GM18507 (cell line): ENCODE measurements at places on chromosomes 7 and 10.

DNA sequence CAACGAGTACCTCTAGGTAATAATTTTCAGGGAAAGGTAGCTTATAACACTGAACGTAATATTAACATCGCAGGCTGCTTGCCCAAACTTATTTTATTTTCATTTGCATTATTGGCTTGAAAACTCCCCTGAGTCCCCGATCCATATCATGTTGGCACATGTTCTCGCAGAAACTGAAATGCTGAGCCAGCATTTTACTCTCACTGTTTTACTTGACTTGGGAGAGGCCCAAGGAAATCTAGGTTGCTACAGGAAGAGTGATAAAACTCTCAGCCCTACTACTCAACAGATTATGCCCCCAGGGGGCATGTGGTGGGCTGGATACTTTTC is 183.5 kb upstream of the HABP2 start:
- DNase-seq = no peak

DNA sequence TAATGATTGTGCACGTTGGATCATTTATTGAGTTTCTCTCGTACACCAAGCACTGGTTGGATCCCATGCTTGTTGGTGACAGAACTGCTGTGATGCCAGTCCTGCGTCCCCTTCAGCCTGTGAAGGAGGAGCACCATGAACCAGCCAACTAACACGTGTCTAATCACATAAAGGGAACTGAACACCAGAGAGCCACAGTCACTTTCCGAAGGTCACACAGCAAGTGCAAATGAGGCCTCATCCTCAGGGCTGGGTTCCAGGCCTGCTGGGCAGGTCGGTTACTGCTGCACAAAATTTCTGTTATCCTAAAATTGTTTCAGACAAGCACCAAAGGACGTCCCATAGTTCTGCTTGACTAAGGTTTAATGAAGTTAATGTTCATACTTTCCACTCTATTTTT is 332.0 kb upstream of the ZNF32 start:
- no peak for DNase-seq

- no peak for DNase-seq
Measured at GRCh38 chr7:18491871-18492270, 3.7 kb upstream of the HDAC9 start.

GRCh38 chr10:46092524-46093081 is 46.5 kb upstream of the MSMB start:
- DNase-seq = no peak

DNA sequence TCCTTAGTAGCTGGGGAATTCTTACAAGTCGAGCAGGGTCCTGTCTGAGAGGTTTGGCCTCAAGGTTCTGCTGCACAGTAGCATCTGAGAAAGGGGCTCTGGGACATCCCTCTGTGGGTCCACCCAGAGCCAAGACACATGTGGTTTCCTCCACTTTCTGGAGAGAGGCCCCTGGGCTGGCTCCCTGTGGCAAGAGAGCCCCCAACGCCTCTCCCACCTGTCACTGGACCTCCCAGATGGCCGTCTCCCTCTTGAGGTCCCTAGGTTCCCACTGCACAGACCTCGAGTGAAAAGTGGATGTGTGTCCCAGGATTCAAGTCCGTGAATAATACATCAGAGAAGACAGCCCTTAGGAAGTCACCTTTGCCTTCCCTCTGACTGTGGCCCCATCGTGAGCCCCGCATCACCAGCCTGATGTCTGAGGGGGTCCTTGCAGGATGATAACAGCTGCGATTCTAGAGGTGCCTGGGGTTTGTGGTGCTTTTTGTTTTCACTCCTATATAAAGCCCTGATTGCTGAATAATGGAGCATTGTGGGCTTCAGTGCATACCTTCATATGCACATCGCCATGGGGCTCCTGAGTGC is 319.0 kb downstream of the GLRX3 start:
- DNase-seq = no peak

GRCh38 chr10:14032406-14032998 is 298.2 kb downstream of the FRMD4A start:
- DNase-seq = no peak

- DNase-seq = no peak
Measured at GRCh38 chr10:35822316-35822715, 180.2 kb upstream of the FZD8 start.

- no peak for DNase-seq
Measured at GRCh38 chr10:26481914-26482550, 43.9 kb downstream of the APBB1IP start.

GRCh38 chr7:81430761-81431160 is 339.1 kb downstream of the HGF start:
- DNase-seq = no peak

DNA sequence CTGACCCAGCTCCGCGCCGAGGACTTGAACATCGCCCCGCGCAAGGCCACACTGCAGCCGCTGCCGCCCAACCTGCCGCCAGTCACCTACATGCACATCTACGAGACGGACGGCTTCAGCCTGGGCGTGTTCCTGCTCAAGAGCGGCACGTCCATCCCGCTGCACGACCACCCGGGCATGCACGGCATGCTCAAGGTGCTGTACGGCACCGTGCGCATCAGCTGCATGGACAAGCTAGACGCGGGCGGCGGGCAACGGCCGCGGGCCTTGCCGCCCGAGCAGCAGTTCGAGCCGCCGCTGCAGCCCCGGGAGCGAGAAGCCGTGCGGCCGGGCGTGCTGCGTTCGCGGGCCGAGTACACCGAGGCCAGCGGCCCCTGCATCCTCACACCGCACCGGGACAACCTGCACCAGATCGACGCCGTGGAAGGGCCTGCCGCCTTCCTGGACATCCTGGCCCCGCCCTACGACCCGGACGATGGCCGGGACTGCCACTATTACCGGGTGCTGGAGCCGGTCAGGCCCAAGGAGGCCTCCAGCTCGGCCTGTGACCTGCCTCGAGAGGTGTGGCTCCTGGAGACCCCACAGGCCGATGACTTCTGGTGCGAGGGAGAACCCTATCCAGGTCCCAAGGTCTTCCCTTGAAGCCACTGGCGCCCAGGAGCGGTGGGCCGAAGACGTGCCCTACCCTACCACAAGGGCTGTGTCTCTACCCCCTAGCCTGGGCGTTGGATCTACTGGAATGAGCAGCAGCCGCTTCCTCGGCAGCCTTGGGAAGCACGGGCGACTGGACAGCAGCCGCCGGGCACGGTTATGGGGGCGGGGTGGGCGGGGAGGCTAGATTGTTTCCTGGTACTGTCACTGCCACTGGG is 945 bp downstream of the ADO start:
- DNase-seq = no peak

DNA sequence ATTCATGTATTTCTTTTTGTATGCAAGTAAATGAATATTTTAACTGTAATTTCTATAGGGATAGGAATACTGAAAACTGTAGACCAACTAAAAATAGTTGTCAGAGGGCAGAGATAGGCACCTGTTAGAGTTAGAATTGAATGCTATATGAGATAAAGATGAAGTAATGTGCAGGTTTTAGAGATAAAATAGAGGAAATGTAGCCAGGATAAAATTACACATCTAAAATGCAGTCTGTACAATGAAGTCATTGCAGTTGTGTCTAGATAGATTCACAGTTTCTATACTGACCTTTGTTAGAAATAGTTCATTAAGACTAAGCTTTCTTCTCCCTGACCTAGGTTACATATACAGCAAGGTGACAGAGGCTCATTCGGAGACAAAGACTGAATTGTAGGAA is 46.2 kb downstream of the SMNDC1 start:
- DNase-seq = no peak

GRCh38 chr7:45897042-45897690 is 8.9 kb downstream of the IGFBP1 start:
- DNase-seq = no peak

DNA sequence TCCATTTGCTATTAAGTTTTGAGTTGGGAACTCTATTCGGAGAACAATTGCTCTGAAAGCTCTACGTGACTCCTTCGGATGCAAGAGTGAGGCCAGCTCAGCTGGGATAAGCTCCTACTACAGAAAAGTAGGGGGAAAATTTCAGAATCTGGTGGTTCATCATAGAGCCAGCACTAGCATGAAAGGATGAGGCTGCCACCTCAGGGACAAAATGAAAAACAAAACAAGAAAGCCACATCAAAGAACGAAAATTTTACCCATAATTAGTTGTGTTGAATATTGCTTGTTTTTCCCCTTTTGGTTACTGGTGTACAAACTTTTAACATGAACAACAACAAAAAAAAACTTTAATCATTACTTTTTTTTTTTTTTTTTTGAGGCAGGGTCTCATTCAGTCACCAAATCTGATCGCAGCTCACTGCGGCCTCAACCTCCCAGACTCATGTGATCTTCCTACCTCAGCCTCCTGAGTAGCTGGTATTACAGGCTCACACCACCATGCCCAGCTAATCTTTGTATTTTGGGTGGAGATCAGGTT is 39.7 kb upstream of the NFE2L3 start:
- no peak for DNase-seq

DNA sequence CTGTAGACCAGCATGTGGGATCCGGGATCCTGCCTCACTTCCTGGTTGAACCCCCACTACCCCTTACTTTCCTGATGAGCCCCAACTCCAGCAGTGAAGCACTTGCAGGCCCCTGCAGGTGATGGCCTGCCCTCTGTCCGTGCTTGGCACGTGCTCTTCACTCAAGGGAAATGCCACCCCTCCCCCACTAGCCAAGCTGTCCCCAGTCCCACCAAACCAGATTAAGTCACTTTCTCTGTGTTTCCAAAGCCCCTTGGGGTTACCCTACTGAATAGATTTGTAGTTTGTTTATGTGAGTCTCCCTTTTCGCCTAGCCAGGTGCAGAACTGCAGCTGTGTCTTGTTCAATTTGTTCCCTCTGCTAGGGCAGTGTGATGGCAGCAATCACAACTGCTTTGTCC is 121.7 kb downstream of the WDFY4 start:
- DNase-seq = no peak

GRCh38 chr10:71193516-71193915 is 18.9 kb upstream of the UNC5B start:
- DNase-seq = no peak

DNA sequence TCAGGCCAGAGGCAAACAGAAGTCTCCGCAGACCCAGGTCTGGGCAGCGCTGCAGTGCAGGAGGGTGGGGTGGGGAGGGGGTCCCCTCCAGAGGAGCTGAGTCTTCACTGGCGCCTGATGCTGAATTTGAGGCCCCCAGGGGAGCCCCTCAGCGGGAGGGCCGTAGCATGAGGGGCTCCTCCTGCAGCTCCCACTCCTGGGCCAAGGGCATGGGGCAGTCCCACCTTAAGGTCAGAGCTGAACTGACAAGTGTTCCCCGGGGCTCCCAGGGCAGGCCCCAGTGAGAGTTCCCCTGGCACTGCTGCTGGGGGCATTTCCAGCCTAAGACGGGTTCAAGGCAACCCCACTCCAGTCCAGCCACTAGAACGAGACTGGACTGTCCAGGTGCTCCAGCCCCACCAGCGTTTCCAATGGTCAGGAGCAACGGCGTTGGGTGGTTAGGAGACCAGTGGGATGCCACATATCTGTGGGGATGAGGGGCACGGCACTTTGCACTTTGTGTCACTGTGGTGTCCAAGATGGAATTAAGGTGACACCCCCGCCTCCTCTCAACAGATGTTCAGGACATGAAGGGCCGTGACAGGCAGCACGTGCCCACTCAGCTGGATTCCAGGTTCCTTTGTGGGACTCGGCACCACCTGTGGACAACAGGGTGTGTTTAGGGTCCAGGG is 139.1 kb downstream of the PTPRN2 start:
- no peak for DNase-seq

DNA sequence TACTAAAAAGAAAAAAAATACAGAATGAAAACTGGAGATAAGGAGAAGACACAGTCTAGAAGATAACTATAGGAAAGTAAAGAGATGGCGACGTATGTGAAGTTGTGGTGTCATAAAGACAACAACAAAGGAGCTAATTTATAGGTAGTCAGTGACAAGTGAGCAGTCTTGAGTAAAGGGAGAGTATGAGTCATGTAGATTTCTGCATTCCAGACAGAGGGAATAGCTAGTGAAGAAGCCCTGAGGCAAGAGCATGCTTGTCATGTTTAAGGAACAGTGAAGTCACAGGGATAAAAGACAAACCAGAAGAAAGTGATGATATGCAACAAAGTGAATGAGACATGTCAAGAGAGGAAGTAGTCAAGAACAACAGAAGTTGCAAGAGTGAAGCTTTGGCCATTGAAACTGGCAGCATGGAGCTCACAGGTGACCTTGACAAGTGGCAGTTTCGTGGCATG is 2.3 kb upstream of the MIOS start:
- no peak for DNase-seq

- no peak for DNase-seq
Measured at GRCh38 chr7:152556013-152556755, 119.8 kb downstream of the XRCC2 start.

GRCh38 chr7:145539910-145540309 is 576.7 kb upstream of the CNTNAP2 start:
- no peak for DNase-seq

- DNase-seq = no peak
Measured at GRCh38 chr10:74314166-74314565, 163.1 kb downstream of the ADK start.

- DNase-seq = no peak
Measured at GRCh38 chr7:106419455-106420182, 134.8 kb upstream of the NAMPT start.

- DNase-seq = no peak
Measured at GRCh38 chr7:157684157-157684908, 347.5 kb downstream of the DNAJB6 start.

GRCh38 chr10:45380903-45381620 is 7.0 kb downstream of the ALOX5 start:
- DNase-seq = no peak

GRCh38 chr10:26448706-26449435 is 10.7 kb downstream of the APBB1IP start:
- DNase-seq = no peak

GRCh38 chr10:43308515-43308914 is 41.6 kb upstream of the RASGEF1A start:
- no peak for DNase-seq

DNA sequence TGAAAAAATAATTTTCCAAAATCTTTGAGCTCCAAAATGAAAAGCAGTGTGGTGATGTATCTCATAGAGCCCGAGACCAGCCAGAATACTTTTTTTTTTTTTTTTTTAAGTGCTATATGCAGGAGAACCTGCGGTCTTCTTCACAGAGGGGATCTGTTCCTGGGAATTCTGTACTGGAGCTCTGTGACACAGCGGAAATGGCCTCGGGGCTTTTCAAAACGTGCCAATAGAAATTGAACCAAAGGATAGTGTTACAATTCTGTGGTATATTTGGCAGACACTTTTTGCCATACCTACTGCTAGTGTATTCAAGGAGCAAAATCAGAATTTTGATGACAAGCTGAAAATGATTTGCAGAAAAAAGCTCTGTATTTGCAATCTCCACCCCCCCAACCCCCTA is 1429.3 kb upstream of the LRRTM3 start:
- no peak for DNase-seq
